ENCODE measurements at places on chromosomes 1 and 21.

- DNase-seq = peak; percentile 98
These were observed 791 bp upstream of the STUM start for GRCh38 chr1:226547754-226548191.

DNA sequence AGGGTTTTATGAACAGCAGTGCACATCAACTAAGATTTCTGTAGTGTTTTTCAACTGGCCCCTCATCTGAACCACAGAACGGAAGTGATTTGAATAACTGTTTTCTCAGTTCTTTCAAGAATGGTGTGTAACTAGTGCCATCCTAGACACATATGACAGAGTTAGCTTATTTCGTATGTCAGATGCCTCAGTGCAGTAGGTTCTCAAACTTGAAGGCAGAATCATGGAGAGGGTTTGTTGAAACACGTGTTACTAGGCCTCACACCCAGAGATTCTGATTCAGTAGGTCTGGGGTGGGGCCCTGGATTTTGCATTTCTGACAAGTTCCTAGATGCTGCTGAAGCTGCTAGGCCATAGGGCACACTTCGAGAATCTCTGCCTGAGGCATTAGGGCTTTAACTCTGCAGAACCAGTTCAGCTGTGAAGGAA, 49.0 kb downstream of the SCCPDH start:
- DNase-seq = no peak

GRCh38 chr1:235635938-235636662, 13.5 kb downstream of the GNG4 start:
- DNase-seq = peak; percentile 11

DNA sequence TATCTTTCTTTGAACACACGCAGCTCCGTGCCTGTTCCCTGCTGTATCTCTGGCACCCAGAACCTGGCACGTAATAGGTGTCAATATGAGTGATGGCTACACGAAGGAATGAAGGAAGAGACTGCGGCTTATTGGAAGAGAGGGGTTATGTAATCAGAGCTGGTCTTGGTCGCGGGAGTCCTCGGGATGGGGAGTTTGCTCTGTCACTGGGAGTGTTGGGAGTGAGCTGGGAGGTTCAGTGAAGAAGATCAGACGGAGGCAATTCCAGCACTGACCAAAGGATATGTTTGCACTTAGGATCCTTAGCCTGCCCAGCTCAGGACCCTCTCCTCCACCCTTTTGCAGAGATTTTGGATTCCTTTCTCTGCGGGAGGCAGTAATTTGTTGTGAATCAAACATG, 709.1 kb downstream of the PTPRU start:
- no peak for DNase-seq

DNA sequence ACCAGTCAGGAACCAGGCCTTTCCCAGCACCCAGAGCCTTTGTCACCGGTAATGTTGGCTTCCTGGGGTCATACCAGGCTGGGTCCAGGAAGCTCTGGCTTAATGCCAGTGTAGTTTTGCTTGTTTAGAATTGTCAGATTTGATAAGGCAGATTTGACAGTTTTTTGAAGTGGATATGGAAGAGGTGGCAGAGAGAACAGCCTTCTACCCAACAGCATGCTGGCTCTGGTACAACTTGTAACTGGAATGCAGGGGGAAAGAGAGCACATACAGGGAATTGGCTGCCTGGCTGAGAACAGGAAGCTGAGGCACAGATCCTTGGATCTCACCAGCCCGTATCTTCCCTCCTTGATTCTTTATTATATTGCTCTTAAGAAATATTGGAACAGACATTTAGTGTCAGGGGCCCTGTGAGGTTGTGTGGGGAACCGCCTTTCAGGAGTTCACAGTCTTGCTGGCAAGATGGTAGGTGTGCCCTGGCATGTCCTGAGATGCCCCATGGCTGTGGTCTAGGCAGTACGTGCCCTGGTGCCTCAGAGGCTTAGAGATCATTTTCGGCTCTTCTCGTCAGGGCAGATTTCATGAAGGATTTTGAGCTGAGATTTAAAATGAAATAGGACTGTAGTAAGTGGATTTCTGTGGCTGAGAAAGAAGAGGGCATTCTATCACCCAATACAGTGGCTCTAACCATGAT, 227.0 kb downstream of the PBX1 start:
- no peak for DNase-seq

DNA sequence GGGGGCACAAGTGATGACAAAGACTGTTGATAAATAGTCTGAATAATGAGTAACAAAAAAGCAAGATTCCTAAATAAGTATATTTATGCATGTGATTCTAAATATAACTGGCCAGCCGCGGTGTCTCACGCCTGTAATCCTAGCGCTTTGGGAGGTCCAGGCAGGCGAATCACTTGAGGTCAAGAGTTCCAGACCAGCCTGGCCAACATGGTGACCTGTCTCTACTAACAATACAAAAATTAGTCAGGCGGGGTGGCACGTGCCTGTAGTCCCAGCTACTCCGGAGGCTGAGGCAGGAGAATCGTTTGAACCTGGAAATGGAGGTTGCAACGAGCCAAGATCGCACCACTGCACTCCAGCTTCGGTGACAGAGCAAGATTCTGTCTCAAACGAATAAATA, 161.5 kb downstream of the TOMM20 start:
- DNase-seq = no peak

DNA sequence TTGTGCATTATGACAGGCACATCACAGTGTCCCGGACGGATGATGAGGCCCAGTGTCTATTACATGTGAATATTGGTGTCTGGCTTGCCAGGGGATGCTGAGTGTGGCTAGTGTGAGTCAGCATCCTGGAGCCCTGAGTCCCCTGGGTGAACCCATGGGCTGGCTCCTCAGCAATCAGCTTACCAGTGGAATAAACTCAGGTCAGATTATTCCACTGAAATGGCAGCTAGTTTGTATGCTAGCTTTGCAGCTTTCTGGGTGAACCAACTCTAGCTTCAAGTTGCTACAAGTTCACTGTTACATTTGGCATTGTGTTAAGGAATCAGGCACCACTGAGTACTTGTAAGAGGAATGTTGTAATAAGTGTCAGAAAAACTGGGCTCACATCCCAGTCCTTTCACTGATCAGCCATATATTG, 23.9 kb upstream of the RPTN start:
- DNase-seq = no peak

- no peak for DNase-seq
These were observed 2.9 kb upstream of the INAVA start for GRCh38 chr1:200891774-200892157.

DNA sequence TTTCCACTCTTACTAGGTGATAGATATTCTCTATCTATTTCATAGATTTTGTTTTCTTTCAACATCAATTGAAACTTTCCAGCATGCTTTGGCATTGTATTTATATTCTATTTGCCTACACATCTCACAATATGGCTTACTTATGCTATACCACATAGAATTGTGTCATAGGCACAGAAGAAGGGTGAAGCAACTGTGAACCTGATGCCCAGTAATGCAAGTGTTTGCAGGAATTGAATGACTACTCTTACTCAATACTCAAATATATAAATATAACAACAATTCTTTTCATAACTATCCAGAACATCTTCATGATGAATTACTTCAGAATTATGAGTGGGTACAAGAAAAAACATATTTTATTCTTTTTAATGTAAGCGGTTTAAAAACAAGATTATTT, 165.9 kb downstream of the PTBP2 start:
- DNase-seq = no peak

GRCh38 chr21:21003701-21004100, 5.5 kb downstream of the NCAM2 start:
- peak; percentile 81 for DNase-seq

GRCh38 chr1:45887156-45887842, 83.9 kb downstream of the MAST2 start:
- no peak for DNase-seq

DNA sequence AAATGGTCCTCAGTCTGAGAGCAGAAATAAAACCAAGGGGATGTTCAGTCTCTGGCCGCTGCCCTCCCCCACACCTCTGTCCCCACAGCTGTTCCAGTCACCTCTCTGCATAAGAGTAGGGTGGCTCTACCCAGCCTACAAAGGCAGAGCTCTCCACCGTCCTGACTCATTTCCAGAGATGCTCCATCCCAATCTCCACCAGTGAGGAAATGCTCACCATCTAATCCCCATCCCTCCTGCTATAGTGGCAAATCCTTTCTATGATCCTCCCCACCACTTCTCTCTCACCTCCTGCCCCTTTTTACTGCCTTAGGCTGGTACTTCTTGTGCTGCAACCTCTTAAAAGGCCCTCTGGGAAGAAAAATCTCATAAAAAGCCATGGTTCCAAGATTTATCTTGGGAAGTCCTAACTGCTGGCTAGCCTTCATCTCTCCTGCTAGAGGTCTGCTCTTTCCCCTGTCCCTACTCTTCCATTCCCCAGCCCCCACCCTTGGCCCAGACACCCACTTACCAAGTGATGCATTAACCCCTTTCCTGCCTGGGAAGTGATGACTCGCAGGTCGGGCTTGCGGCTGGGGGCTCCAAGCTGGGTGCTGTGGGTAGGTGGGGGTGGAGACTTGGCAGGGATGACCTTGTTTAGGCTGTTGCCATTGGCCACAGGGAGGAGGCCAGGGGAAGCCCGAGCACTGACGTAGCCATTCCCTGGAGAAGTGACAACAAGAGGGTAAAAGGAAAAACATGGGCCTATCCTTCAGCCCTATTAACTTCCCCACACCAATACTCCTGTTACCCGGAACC, 23.9 kb downstream of the MEF2D start:
- DNase-seq = no peak

- DNase-seq = no peak
These were observed 5.1 kb downstream of the NLRP3 start for GRCh38 chr1:247421074-247421473.

DNA sequence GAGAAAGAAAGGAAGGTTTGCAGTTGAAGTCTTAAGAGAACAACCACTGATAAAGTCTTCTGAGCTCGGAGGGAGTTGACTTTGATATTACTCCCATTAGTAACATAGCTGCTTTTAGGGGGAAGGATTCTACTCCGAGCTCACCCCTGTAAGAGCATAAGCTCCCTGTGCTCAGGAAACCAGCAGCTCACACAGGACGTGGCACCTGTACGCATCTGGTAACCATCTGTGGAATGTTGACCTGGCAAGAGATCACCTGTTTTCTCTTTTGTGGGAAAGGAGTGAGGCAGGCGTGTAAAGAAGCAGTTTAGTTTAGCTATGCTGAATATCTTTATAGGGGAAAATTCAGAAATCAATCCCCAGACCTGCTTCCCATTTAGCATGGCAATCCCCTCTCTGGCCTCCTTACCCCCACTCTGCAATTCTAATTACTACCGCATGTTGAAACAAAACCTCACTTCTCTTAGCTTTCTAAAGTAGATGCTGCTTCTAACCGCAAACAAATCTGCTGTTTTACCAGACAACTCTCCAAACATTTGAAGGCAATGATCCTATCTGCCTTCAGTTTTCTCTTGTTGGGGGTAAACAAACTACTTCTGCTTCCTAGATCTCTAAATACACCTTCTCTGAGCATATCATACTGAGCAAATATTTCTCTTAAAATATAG, 121.8 kb upstream of the KCNK1 start:
- no peak for DNase-seq

Measured in NCI-H82 (cell line).